Heart left ventricle (tissue), 16 donors: ENCODE measurements at places on chromosomes 2 and 18. TPM values are rescaled to one million over a fixed set of nuclear protein-coding genes. Genes with fewer than 3 reads are reported as not detected.

The ESPNL gene
- 0.13 TPM for total RNA-seq

The UGT1A6 gene
- not detected for total RNA-seq

The CRACDL gene
- total RNA-seq, result 6.4 TPM

The ALK gene
- total RNA-seq, result 0.16 TPM

The G6PC2 gene
- total RNA-seq, result 0.21 TPM

The EFHD1 gene
- total RNA-seq, result 42.2 TPM

The SP5 gene
- not detected for total RNA-seq

DNA sequence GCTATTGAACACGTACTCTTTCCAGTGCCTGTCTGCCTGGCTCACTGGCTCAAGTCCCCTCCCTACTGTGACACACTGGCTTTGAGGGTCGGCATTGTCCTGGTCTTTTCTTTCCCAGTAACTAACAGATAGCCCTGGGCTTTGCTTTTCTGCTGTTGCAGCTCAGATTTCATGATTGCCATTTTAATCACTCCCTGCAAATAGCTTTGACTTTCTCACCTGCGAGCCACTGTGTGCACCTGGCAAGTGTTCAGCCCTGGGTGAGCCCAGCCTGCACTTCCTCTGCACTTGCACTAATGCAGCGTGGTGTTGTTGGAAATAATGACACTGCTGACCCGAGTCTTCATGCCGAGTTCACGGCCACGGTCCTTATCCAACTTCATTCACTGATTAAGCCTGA is 52.9 kb downstream of the DCDC2C start:
- no peak for DNase-seq

DNA sequence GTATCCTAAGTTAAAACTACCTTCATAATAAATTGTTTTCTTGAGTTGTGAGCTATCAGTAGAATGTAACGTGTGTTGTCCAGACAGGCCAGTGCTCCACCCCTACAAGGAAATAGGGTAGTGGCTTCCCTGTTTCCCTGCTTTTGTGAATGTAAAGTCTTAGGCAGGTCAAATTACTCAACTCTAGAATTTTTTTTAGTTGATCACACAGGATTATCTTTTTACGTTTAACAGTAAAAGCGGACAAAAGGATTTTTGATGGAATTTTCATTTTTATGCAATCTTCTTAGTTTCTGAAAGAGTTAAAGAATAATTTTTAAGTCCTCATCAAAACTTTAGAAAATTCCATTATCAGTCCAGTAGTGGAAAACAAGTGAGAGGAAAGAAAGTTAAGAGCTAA is 38.2 kb downstream of the GPD2 start:
- DNase-seq, result no peak

- DNase-seq, result no peak
These were observed 20.6 kb upstream of the LOXHD1 start for GRCh38 chr18:46677611-46678010.

- no peak for DNase-seq
These were observed 331.6 kb downstream of the TXNL1 start for GRCh38 chr18:56306797-56307196.

- peak; percentile 10 for DNase-seq
These were observed 12.1 kb upstream of the TWIST2 start for GRCh38 chr2:238835726-238836301.

DNA sequence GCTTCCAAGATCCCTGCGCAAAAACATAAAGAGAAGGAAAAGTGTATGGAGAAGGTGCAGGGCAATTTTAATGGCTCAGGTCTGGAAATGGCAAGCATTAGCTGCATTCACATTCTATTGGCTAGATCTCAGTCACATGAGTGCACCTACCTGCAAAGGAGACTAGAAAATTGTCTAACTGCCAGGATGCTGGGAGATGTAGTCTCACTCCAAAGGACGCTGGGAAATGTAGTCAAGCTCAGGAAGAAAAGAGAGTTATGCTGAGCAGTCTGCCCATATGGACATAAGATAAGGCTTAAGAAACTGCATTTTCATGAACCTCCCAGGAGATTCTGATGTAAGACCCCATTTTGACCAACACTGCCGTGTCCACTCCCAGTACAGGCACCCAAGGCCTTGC is 9.5 kb upstream of the KLHL29 start:
- DNase-seq, result no peak

DNA sequence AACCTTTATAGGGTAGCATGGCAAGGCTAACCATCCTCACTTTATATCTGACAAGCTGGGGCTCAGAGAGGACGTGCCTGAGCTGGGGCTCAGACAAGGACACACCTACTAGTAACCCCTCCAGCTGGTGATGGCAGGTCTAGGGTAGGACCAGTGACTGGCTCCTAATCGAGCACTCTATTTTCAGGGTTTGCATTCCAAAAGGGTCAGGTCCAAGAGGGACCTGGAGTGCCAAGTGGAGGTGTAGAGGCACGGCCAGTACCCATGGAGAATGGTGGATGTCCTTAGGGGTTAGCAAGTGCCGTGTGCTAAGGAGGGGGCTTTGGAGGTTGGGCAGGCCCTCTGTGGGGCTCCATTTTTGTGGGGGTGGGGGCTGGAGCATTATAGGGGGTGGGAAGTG is 1.2 kb upstream of the DES start:
- no peak for DNase-seq

DNA sequence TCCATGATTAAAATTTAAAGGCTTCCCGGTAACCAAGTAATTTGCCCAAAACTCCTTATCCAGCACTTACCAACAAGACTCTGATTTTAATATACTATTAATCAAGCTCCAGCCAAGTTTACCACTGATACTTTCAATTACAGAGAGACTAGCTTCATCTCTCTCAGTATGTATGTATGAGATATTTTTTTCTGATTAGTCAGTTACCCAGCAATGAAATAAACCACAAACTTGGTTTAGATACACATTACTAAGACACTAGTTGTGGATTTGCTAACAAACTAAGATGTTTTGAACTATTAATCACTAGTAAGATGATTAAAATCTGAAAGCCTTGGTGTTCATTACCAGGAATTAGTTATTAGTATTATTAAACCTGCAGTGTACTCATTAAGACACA is 1272.2 kb upstream of the ACVR2A start:
- no peak for DNase-seq

DNA sequence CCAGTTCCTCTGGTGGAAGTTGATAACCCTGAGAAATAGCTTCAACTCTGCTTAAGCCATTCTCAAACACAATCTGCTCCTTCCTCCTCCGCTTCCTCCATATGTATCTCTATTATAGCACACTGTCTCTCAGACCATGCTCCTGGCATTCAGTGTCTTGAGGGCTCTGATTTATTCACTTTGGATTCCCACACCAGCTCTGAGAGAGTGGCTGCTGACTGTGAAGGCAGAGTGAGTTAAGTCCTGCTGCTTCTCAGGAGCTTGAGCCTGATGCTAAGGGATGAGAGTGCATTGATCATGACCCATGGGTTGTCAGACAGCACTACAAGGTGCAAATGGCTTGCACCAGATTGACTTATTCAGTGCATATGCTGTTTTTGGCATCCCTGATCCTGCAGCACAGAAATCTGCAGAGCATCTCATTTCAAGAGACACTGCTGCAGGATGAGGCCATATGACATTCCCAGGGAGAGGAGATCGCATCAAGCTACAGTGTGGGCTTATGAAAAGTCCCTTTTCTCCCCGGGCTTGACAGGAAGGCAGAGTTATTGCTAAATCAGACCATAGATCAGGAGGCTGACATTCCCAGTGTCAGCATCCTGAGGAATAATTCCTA is 500.5 kb upstream of the RAB6C start:
- no peak for DNase-seq

DNA sequence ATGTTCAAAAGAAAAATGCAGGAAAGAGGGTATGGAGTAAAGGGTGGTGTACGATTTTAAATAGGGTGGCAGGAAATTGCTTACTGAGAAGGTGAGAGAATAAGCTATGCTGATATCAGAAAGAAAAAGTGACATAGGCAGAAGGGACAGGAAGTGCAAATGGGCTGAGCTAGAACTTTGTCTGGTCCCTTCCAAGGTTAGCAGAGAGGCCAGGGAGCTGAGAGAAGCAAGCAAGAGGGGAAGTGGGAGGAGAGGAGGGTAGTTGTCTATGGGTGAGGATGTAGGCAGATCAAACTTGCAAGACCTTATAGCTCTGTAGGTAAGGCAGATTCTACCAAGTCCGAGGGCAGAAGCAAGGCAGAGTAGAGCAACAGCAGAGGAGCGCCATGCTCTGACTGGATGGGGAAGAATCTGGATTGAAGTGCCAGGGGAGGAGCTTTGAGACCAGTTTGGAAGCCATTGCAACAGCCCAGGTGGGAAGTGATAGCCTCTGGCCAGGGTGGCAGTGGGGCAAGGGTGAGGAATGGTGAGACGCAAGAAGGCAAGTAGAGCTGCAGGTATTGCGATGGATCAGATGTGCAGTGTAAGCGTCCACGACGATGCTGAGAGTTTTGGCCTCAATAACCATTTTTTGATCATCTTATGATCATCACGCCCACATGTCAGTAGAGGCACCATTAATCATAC is 134.4 kb upstream of the APCDD1 start:
- no peak for DNase-seq

DNA sequence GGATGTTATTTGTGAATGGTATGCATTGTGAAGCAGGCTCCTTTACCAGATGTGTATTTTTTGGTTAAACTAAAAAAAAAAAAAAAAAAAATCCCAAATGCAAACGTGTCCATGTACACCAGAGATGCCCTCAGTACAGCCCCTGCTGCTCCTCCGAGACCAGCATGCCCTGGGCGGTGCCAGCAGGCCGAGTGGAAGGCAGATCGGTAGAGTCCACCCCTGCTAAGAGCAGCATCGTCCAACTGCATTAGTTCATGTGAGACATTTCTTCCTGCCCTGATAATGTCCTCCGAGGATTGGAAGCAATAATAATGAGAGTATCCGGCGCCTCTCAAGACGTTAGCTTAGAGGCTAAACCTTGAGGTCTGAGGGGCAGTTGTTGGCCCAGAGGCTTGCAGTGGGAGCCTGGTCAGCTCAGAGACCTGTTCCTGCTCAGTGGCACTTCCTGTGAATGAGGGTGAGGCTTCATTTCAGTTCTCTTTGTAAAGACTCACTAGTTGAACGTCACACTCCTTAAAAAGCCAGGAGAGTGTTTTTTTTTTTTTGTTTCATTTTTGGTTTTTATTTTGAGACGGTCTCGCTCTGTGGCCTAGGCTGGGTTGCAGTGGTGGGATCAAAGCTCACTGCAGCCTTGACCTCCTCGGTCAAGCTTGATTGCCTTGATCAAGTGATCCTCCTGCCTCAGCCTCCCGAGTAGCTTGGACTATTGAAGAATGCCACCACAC is 5.6 kb downstream of the SLC66A3 start:
- no peak for DNase-seq
